NCI-H1092 (cell line): ENCODE measurements at places on chromosomes 2 and 18.

GRCh38 chr2:199108056-199108455 lies 349.7 kb downstream of the SATB2 start:
- no peak for DNase-seq

DNA sequence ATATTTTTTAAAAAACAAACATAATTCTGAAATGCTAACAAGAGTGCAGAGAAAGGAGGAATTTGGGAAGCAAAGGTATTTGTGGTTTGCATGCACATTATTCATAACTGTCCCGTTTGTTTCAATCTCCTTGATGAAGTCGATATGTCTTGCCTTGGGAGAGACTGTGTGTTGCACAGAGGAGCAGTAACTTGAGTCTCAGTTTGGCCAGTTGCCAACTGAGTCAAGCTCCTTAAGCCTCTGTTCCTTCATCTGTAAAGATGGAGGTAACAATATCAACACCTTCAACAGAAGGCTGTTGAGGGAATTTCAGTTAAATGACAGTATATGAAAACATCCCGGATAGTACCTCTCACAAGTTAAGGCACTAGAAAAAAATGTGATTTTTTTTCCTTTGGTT lies 226.2 kb downstream of the ASXL3 start:
- peak; percentile 65 for DNase-seq

- DNase-seq = no peak
Measured at GRCh38 chr18:75132931-75133525, 75.9 kb downstream of the PTGR3 start.

- DNase-seq = no peak
Measured at GRCh38 chr2:134843968-134844367, 5.6 kb downstream of the ACMSD start.

DNA sequence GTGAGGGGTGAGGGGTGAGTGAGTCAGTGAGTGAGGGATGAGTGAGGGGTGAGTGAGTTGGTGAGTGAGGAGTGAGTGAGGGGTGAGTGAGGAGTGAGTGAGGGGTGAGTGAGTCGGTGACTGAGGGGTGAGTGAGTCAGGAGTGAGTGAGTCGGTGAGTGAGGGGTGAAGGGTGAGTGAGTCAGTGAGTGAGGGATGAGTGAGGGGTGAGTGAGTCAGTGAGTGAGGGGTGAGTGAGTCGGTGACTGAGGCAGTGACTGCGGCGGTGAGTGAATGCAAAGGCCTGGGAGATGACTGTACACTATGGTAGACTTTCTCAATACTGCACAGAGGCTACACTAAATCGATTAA lies 16.6 kb downstream of the THAP4 start:
- no peak for DNase-seq

GRCh38 chr2:100246163-100247145 lies 75.8 kb downstream of the LONRF2 start:
- DNase-seq = no peak
